ENCODE measurements at places on chromosomes 5 and 9. TPM values are rescaled to one million over a fixed set of nuclear protein-coding genes. Genes with fewer than 3 reads are reported as not detected.

- DNase-seq: no peak
These were observed 71.0 kb downstream of the FER start for GRCh38 chr5:108818613-108819272.

GRCh38 chr9:129962889-129963703, 79.9 kb downstream of the FNBP1 start:
- no peak for DNase-seq

- no peak for DNase-seq
These were observed 30.9 kb upstream of the WWC1 start for GRCh38 chr5:168260353-168261226.

The PCA3 gene
- 0.16 TPM for total RNA-seq

The SPATA31C1 gene
- not detected for total RNA-seq

The SHROOM1 gene
- 0.47 TPM for total RNA-seq
